ENCODE measurements at places on chromosomes 7 and 10. TPM values are rescaled to one million over a fixed set of nuclear protein-coding genes. Genes with fewer than 3 reads are reported as not detected.

Gene EBLN1
- not detected for total RNA-seq

Gene LSM5
- 104 TPM for total RNA-seq

Gene PNLIPRP1
- total RNA-seq: not detected

Gene MYO3A
- not detected for total RNA-seq

Gene ASB10
- total RNA-seq: not detected

GRCh38 chr10:69398466-69398865, 18.3 kb downstream of the TACR2 start:
- no peak for DNase-seq

GRCh38 chr10:125057158-125058001, 103.0 kb downstream of the CTBP2 start:
- no peak for DNase-seq

GRCh38 chr7:141452911-141453310, 98.3 kb upstream of the AGK start:
- no peak for DNase-seq

DNA sequence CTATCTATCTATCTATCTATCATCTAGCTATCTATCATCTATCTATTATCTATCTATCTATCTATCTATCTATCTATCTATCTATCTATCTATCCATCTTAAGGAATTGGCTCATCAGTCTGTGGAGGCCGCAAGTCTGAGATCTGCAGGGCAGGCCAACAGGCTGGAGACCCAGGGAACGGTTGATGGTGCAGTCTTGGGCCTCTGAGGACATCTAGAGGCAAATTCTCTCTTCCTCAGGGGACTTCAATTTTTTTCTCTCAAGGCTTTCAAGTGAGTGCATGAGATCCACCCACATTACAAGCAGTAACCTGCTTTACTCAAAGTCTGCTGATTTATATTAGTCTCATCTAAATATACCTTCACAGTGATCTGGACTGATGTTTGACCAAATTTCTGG, 197.0 kb downstream of the GLRX3 start:
- no peak for DNase-seq

- no peak for DNase-seq
These were observed 60.8 kb upstream of the NAMPT start for GRCh38 chr7:106345421-106346166.

GRCh38 chr7:144991041-144991440, 155.2 kb upstream of the TPK1 start:
- DNase-seq: no peak

DNA sequence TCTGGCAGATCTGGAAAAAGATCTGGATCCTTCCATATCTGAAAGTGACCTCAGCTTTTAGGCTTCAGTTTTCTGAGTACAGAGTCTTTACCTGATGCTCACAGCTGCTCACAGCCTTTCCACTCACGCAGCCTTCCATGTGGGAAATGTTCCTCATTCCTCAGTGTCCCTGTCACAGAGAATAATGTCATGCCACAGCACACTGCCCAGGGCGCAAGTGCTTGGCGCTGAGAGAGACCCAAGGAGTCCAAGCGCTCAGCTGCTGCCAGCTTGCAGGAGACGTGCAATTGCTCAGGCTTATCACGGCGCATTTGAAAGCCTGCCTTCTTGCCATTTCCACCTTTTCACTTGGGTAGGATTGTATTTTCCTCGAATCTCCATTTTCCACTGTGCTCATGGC, 271.9 kb upstream of the MKI67 start:
- no peak for DNase-seq

- no peak for DNase-seq
These were observed 68.5 kb downstream of the CPVL start for GRCh38 chr7:29077854-29078253.

GRCh38 chr10:47165711-47166404, 134.1 kb upstream of the GDF10 start:
- peak; percentile 60 for DNase-seq

GRCh38 chr10:14466257-14466656, 135.5 kb upstream of the FRMD4A start:
- DNase-seq: no peak

GRCh38 chr10:71302874-71303568, 16.0 kb upstream of the SLC29A3 start:
- no peak for DNase-seq

DNA sequence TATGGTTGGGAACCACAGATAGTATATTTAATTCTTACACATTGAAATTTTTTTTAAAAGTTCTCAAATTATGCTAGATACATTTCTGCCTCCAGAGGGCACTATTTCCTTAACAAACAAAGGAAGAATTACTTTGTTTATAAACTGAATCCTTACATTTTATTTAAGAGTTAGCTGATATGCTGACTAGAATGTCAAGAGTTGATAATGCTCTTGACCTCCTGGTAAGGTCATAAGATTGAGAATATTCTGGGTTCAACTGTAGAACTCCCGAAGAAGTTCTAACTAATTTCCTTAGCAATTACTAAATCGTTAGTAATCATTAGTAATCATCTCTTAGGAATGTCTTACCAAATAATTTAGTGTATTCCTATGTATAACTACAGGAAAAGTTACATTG, 95.3 kb upstream of the CYP26C1 start:
- DNase-seq: peak; percentile 45

- no peak for DNase-seq
These were observed 50.4 kb downstream of the ADRA2A start for GRCh38 chr10:111127081-111127848.

DNA sequence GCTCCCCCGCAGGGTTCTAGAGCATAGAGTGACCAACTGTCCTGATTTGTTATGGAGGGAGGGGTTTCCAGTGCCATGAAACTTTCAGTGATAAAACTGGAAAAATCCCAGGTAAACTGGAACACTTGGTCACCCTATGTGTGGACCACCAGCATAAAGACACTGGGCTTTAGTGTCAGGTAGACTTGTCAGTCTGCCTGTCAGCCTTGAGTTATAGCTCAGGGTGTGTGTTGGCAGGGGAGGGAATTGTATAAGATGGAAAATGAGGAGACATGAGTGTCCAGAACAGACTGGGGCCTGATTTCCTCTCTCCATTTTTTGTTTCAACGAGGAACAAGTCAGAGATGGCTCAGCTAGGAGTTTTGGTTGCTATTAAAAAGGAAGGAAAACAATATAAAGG, 10.2 kb upstream of the EFCAB10 start:
- DNase-seq: no peak
